ENCODE measurements at places on chromosomes 16 and 17. TPM values are rescaled to one million over a fixed set of nuclear protein-coding genes. Genes with fewer than 3 reads are reported as not detected.

Gene CBX2
- 0.33 TPM for total RNA-seq

Gene GLIS2
- 1.0 TPM for total RNA-seq

Gene IRX5
- not detected for total RNA-seq

- DNase-seq, result peak; percentile 77
Measured at GRCh38 chr16:1102921-1103635, 7.0 kb upstream of the C1QTNF8 start.

GRCh38 chr16:58495521-58496331 is 4.2 kb upstream of the NDRG4 start:
- no peak for DNase-seq

GRCh38 chr16:74315059-74315458 is 18.4 kb downstream of the PSMD7 start:
- no peak for DNase-seq

GRCh38 chr16:48165961-48166578 is 10.3 kb upstream of the ABCC12 start:
- DNase-seq, result no peak

Measured in liver (tissue), 10 donors.